ENCODE measurements at places on chromosomes 2 and 18. TPM values are rescaled to one million over a fixed set of nuclear protein-coding genes. Genes with fewer than 3 reads are reported as not detected.

Gene CCDC150
- 0.81 TPM for total RNA-seq

Gene SP9
- not detected for total RNA-seq

DNA sequence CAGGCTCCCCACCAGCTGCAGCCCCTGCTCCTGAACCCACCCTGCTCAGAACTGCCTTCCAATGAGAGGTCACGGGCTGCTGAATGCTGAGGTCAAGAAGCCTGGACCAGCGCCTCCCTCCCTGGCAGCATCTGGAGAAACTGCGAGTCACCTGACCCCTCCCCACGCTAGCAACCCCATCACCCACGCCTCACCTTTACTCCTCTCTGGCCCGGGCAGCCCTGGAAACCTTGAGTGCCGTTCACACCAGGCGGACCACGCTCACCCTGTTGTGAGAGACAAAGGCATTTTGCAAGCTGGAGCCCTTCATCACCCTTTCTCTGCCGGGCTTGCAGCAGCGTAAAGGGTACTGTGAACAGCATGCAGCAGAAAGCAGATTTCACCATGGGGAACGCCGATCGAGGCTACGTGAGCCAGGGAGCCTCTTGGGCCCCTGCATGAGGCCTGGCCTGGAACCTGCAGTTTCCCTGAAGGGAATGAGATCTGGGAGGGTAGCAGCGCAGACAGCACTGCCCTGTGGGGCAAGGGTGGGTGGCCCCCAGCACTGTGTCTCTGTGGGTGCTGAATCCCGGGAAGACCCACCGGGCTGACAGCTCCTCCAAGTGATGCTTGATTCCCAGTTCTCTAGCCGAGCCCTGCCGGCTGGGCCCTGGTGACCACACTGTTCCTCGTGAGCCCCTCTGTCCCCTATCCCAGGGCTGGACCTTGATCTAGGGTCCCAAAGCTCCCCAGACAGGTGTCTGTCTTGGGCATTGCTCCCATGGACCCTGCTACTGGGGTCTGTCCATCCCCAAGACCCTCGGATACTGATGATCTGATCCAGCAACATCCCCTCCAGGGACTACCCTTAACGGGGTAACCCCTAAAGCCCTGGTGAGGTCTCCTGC lies 53.8 kb downstream of the COL6A3 start:
- DNase-seq = no peak

GRCh38 chr18:44917216-44918141 lies 236.8 kb downstream of the SETBP1 start:
- no peak for DNase-seq

GRCh38 chr2:217806482-217806765 lies 196.4 kb downstream of the TNS1 start:
- no peak for DNase-seq
